ENCODE measurements at places on chromosomes 11 and 22.

DNA sequence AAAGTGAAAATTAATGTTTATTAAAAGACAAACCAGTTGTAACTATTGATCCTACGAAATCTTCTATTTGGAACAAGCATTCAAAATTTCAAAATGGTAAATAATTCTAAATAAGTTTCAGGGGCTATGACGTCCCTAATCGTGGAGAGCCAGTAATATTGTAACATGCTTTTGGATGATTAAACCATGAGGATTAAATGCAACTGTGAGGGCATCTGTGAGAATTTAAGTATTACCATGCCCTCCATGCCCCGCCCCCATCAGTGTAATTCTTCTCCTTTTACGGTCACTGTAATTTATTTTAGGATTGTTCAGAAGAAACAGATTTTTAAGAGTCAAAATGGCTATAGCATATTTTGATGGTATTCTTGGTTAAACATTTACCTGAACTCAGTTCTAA, 133.2 kb downstream of the APOL5 start:
- DNase-seq, result no peak

GRCh38 chr11:126585774-126586491, 230.4 kb downstream of the ST3GAL4 start:
- DNase-seq, result no peak

DNA sequence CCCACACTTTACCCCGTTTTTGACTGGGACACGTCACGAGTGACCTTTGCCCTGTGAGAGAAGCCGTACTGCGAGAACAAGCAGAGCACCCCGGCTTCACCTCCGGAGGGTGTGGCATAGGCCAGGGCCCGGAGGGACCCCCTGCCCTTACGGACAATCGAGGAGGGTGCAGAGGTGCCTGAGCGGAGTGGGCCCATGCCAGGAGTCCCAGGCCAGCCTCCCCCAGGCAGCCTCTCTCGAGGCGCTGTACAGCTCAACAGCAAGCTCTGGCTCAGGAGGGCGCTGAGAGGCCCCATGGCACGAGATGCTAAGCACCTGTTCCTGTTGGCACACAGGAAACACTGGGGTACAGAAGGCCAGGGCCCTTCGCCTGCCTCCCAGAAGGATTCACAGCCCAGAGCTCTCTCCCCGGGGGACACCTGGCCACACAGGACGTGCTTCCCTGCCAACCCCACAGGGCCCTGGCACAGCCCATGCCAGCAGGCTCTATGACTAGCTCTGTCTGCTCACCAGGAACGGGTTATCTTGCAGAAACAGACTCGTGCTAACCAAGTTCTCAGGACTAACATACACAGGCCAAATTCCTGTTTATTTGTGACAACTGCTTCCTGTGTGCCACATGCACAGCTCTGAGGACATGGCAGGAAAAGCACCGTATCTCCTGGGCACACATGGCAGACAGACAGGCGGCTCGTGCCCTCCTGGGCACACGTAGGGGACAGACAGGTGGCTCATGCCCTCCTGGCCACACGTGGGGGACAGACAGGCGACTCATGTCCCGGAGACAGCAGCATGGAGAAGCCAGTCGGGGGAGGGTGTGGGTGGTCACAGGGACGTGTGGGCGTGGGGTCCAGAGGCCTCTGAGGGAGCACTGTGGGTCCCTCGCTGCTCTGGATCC, 11.6 kb downstream of the TOLLIP start:
- no peak for DNase-seq

DNA sequence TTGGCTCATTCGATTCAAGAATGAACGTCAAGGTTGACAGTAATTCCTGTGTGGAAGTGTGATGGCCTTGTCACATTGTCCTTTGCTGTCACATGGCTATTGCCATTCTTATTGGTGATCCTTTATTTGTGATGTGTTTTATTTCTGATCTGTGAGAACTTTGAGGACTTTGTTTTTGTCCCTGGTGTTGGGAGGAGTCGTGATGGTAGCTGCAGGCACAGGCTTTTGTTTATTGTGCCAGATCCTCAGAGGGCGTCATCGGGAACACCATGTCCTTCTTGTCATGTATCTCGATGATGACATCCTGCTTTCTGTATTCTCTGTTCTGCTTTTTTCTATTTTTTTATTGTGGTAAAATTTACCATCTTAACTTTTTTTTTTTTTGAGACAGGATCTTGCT, 5.6 kb downstream of the PICK1 start:
- no peak for DNase-seq

DNA sequence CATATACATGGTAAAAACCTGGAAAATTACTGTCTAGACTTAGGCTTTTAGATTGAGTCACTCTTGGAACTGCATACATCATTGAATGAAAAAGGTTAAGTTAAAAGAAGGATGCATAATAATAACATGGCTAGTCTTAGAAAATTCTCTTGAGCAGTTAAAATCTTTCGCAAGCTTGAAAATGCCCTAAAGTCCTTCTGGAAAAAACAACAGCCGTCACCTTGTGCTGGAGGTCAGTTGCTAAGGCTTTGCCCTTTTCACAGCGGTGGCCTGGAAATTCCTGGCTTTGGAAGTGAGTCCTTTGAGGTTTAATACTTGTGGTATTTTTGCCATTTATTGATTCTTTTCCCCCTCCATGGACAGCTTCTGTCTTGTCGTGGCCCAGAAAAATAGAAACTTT, 17.4 kb upstream of the FBLN1 start:
- DNase-seq, result no peak

DNA sequence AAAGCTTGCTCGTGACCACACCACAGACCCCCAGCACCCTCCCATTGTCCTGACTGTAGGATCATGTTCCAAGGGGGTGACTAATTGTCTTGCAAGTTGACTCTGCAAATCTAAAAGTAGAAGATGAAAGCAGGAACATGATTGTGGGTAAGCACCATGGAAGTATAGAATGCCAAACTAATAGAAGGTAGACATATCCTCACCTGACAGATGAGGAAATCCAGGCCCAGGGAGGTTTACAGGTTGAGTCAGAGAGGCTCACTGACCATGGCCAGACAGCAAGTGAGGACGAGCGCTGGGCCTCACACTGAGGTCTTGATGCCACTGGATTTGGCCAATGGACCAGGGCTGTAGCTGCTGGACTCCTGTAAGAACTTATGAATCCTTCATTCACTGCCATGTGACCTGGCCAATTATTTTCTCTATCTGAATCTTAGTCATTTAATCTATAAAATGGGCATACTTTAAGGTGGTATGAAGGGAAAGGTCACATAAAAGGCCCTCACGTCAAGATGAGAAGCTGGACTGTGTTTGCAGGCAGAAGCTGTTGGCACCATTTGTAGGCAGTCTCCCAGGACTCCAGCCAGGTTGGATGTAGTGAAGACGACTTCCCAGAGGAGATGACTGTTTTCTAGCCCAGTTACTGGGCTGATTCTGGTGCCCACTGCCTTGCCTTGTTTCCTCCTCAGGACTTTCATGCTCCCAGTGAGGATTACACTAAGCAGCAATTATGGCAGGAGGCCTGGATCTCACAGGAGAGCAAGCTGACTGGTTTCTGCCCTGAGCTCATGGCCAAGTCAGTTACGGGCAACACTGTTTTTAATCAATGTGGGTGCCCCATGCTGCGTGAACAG, 54.6 kb downstream of the GAB4 start:
- no peak for DNase-seq

DNA sequence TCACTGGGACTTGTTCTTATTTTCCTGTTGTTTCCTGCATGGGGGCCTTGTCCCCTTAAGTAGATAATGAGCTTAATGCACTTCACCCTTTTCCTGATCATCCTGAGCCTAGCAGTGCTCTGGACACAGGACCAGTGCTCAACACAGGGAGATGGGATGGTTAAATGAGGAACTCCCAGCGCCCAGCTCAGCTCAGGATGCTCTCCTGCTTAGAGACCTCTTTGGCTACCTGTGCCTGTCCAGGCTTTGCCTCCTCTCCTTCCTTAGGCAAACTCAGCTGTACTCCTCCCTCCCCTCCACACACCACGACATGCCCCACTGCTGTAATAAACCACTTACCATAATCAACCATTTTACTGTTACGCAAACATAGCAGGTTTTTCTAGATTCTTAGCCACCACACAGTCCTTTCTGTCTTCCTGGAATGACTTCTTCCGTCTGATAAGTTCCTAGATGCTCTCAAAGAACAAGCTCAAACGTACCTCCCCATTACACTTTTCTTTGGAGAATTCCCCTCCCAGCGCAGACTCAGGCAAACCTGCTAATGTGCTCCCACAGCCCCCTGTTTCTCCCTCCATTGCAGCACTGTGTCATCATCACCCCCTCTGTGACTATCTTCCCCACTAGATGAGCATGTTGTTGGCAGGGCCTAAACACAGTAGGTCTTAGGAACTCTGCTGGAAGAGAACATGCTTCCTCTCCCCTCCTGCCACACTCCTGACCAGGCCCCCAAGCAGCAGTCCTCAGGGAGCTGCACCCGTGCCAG, 113.6 kb downstream of the MICAL2 start:
- no peak for DNase-seq

DNA sequence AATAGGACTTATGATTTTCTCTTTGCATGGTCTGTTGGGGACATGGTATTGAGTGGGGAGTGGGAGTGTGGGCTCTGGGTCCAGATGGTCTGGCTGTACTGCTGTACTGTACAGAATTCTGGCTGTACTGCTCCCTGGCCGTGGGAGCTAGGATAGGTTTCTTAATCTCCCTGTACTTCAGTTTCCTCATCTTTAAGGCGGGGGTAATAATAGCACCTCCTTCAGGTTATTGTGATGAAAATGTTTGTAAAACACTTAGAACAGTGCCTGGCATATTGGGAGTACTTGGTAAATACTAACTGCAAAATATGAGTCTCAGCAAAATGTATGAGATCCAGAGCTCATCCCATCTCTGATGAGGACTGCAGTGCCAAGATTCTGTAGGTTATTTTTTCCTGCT, 198.6 kb downstream of the KIF18A start:
- DNase-seq, result no peak

DNA sequence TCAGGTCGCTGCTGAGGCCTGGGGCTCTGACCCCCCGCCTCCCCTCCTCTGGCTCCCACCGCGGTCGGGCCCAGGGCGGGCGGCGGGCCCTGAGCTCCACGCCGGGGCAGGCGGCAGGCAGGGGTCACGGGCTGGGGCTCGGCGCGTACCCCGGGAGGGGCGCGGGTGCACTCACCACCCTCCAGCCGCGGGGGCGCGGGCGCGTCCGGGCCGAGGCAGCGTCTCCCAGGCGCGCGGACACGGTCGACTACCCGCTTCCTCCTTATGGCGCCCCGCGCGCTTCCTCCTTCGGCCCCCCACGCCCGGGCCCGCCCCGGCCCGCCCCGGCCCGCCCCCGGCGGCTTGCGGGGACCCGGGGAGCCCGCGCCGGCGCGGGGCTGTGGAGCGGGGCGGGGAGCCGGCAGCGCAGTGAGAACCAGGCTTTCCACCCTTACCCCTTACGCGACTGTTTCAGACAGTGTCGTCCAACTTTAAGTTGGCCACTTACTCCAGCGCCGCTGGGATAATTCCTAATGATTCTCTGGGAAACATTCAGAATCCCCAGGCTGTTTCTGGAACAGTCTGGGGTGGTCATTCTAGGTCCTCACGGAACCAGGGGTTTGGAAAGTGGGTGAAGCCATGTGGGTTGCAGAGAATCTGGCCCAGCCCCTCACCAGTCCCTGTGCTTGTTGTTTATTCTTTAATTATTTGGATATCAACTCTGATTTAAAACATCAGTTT, at the start of gene BID:
BID (minus strand) TSS at position 264 of the 720 bp plus-strand sequence. CDS start 24,353 bp downstream, outside the sequence.
- no peak for DNase-seq

DNA sequence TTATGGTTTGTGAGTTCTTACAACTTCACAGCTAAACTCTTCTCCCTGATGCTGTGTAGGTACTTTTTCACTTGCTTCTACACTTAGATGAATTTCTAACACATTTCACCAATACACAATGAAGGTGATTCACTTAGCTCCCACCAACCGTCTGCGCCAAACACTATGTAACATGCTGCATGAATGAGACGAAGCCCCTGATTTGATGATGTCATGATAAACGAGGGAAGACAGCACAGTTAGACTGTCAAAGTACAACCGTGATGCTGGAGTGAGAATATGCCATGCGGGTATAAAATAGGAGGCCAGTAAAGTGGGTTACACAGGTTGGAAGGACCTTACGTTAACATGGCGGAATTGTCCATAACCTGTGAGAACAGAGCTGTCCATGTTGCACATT, 100.8 kb downstream of the KCNA4 start:
- DNase-seq, result no peak

DNA sequence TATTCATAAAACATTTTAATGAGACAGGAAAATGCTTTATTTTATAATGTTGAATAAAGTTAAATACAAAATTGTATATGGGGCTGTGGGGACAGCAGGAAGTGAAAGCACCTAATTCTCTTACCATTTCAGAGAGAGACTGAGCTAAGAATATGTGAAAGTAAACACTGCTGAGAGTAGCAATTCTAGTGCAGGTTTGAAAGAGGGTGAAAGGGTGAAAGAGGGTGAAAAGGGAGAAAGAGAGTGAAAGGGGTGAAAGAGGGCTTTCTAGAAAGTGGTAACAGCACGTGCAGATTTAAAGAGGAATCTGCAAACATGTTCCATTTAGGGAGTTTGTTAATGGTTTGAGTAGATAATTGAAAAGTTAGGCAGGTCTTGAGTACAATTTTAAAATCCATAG, 652.0 kb upstream of the CCDC90B start:
- no peak for DNase-seq

GRCh38 chr11:14149683-14150082, 187.2 kb downstream of the SPON1 start:
- no peak for DNase-seq
